ENCODE measurements at places on chromosomes 11 and 22.

DNA sequence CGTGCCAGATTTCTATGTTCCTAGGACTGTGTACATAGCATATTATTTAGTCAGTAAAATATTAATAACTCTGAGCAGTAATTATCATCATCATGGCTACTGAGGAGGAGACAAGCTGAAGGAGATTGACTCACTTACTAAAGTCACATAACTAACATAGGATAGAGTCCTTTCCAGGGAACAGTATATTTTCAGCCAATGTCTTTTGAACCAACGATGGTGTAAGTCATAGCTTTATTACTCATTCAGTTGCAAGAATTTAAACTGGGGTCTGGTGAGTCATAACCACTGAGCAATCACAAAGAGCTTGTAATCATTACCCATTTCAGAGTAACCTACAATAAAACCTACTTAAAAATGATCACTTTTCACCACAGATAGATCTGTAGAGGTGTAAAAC, 1564.8 kb upstream of the TENM4 start:
- peak; percentile 11 for DNase-seq

GRCh38 chr11:110317516-110317932, 21.1 kb upstream of the RDX start:
- peak; percentile 70 for DNase-seq

DNA sequence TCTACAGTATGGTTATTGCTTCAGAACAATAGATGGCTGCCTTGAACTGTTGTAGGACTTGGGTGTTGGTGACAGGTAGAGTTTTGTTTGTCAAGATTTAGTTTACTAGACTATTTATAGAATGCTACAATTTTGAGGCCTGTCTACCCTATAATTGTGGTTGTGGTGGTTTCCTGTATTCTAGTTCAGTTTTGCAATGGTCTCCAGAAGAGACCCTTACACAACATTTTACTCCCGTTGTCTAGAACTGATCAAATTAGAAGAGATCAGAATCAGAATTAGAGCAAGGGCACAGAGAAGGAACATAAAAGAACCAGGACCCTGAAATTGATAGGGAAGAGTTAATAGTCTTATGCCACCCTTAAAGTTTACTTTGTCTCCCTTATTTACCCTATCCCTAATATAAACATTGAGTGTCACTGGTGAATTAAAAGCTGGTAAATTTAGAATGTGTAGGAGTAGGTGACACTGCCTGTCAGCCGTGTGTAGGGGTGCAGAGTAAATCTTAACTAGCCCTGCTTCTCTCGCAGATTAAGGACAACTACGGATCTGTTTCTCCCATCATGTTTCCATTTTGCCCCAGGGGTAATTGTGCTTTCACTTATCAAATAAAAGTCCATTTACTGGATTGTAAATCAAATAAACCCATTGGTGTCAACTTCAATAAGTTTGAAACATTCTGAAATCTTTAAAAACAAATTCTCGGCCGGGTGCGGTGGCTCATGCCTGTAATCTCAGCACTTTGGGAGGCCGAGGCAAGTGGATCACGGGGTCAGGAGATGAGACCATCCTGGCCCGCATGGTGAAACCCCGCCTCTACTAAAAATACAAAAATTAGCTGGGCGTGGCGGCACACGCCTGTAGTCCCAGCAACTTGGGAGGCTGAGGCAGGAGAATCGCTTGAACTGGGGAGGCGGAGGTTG, 10.9 kb upstream of the PHLDB1 start:
- no peak for DNase-seq

DNA sequence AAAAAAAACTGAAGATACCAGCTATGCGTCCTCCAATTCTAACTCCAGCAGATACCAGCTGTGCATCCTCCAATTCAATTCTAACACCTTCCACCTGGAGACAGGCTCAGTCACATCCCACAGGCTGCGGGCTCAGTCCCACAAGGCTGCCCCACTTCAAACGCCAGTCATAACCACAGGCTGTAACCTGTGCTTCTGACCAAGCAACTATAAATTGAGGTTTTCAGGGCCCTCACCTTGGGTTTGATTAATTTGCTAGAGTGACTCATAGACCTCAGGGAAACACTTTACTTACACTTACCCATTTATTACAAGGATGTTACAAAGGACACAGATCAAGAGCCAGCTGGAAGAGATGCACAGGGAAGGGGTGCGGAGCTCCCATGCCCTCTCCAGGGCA, 32.4 kb upstream of the MSANTD2 start:
- no peak for DNase-seq

GRCh38 chr22:46262449-46263215, 511 bp downstream of the PKDREJ start:
- DNase-seq, result peak; percentile 74

GRCh38 chr11:128089962-128090361, 497.4 kb downstream of the ETS1 start:
- no peak for DNase-seq

GRCh38 chr22:49453771-49454170, 373.9 kb downstream of the BRD1 start:
- DNase-seq, result no peak

DNA sequence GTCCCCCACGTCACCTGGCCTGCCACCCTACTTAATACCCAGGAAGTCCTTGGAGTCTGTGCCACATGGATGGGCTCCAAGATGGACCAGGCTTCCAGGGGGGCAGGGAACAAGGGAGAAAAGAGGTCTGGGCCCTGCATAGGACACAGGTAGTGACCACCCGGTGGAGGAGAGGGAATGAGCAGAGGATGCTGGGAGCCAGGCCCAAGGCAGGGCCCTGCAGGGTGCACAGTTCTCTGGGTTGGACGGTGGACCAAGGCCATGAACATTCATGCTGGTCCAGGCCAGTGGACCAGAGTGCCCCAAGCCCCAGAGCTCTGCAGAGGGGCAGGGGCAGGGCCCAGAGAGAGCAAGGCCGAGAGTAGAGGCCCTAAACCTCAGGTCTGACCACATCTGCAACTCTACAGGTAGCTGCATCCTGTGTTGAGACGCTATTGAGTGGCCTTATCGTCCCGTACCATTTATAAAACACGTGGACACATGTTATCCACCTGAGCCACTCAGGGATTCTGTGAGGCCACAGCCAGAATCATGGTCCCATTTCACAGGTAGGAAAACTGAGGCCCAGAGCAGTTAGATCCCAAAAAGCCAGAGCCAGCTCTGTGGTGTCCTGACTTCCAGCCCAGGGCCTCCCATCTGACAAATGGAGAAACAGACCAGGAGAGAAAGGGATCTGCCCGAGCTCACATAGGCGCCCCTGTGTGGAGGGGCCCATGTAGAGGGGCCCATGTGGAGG, 46.4 kb downstream of the IGLL5 start:
- no peak for DNase-seq

DNA sequence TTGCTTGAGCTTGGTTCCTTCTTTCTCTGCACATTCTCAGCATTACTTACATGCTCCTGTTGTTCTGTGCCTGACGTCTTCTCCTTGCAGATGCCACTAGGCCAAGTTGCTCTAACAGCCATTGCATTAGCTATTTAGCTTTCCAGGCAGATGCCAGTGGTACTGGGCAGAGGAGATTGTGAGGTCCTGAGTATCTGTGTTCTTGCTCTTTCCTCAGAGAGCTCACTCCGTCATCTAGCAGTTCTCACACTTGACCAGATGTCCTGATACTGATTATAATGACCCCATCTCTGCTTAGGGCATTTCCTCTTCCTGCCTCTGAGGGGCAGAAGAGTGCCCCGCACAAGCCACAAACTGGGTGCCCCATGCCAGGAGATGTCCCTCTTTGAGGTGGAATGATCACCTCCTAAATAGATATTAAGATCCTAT, 30.7 kb downstream of the ARHGAP1 start:
- DNase-seq, result peak; percentile 13

DNA sequence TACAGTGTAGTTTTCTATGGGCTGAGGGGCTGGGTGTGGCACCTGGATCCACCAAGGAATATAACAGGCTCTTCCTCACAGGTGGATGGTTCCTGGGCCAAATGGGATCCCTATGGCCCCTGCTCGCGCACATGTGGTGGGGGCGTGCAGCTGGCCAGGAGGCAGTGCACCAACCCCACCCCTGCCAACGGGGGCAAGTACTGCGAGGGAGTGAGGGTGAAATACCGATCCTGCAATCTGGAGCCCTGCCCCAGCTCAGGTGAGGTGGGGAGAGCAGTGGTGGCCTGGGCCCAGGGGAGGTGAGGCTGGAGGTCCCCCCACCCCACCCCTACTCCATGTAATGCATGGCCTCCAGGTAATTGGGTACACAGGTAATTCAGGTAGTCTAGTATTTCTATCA, 20.7 kb downstream of the ADAMTS15 start:
- DNase-seq, result no peak

DNA sequence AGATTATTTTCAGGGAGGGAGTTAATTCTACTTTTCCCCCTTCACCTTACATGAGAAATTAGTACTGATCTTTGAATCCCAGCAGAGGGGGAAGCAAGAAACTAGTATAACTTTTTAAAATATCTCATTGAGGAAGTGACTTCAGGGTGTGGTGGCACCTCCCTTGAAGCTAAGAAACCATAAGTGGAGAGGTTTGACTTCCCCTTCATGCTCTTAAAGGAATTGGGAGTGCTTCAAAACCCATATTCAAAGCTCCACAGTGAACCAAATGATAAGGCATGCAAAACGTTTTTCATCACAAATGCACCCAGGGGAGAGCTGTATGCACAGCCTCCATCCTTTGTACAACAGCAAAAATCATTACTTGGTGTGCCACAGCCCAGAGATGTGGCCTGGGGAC, 540 bp downstream of the MS4A14 start:
- peak; percentile 79 for DNase-seq

- no peak for DNase-seq
These were observed 378.3 kb downstream of the INSC start for GRCh38 chr11:15493066-15493465.

DNA sequence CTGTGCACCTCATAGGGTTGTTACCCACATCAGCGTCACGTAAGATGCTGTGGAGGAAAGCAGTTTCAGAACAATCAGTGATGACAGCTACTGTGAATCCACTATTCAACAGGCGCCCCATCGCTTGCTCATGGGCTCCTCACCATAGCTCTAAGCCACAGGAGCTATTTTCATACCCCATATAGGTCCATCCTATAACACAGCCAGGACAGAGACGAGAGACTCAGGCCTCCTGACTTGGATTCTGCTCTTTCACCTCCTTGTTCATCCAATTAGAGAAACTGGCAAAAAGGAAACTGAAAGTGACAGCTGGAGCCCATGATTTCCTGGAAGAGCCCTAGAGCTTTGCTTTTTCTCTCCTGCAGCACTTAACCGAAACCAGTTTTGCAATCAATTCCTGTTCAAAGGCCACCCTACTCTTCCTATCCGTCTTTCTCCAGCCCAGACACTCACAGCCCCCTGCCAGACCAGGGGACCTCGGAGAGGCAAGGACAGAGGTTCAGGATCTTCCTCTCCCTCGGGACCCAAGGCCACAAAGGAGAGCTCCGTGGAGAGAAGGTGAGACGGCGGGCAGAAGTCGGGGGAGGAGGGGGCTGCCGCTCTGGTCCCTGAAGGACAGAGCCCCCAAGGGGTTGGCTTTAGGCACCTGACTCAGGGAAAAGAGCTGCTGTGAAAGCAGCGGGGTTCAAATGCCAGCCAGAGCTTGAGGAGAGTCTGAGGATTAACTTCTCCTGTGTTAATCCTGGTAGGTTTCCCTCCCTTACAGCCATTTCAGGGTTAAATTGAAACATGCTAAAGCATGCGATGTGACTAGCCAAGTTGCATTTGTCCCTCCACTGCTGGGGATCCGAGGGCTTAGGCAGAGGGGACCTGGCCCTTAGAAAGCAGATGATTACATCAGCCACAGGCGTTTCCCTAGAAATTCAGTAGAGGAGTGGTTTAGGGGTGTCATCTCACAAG, at the start of gene APOL6:
Gene APOL6 (plus strand): TSS at position 381 of the 960 bp plus-strand sequence. CDS start 7,980 bp downstream, outside the sequence.
- peak; percentile 97 for DNase-seq

GRCh38 chr11:111765320-111765983, 737 bp downstream of the PPP2R1B start:
- no peak for DNase-seq

All from suppressor macrophage treated with lipopolysaccharide for 4 hours (primary cell).